T-helper 2 cell treated with Interferon-gamma antibody and Interleukin-4, amounts not matched to agents 100 ng/mL and 5 ng/mL, for 36 hours (primary cell): ENCODE measurements at places on chromosomes 1 and 21. TPM values are rescaled to one million over a fixed set of nuclear protein-coding genes. Genes with fewer than 3 reads are reported as not detected.

The PACC1 gene
- 14.3 and 15.6 TPM in 2 replicates for total RNA-seq

The PLCH2 gene
- 7.3 and 8.0 TPM in 2 replicates for total RNA-seq

The CACNA1S gene
- not detected in 2 replicates for total RNA-seq

The HES3 gene
- total RNA-seq = not detected in 2 replicates

The SPRR1A gene
- not detected in 2 replicates for total RNA-seq

The MAPKAPK2 gene
- total RNA-seq = 71.4 and 73.3 TPM in 2 replicates

The TTC22 gene
- 4.5 and 4.6 TPM in 2 replicates for total RNA-seq

The GBP7 gene
- total RNA-seq = not detected in 2 replicates

The PKNOX1 gene
- total RNA-seq = 31.3 and 32.2 TPM in 2 replicates

The C1orf53 gene
- 1.3 and 1.8 TPM in 2 replicates for total RNA-seq

The OVAAL gene
- not detected in 2 replicates for total RNA-seq

The IL12RB2 gene
- total RNA-seq = 27.2 and 27.8 TPM in 2 replicates

The ARHGEF16 gene
- not detected in 2 replicates for total RNA-seq

The TTC24 gene
- 1.2 and 2.3 TPM in 2 replicates for total RNA-seq

The RIMS3 gene
- 2.5 TPM in 2 replicates for total RNA-seq

The VANGL1 gene
- total RNA-seq = 14.4 and 16.8 TPM in 2 replicates

The SEMA4A gene
- 10.5 and 12.4 TPM in 2 replicates for total RNA-seq

The C1orf159 gene
- 16.3 and 16.8 TPM in 2 replicates for total RNA-seq

The PRMT6 gene
- 17.1 and 17.5 TPM in 2 replicates for total RNA-seq

The GUCA2A gene
- not detected in 2 replicates for total RNA-seq

The GBP4 gene
- 75.4 and 76.5 TPM in 2 replicates for total RNA-seq
